ENCODE measurements at places on chromosomes 2 and 18. TPM values are rescaled to one million over a fixed set of nuclear protein-coding genes. Genes with fewer than 3 reads are reported as not detected.
A peak's percentile ranks its signal among the peaks of the same experiment; 100 is the strongest.

DNA sequence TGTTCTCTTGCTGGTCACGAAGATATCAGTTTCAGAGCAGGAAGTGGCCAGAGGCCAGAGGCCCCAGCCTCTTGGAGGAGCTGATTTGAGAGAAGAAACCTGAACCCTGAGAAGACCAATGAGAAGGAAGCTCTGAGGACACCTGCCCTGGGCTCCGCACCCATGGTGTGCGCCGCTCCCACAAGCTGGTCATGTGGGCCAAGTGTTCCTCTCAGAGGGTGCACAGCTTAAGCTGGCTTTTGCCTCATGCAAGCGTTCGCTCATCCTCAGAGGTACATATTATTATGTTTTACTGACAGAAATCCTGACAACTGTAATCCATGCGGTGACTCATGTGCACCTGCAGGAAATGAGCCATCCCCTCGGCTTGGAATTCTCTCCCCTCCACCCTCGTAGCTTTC, 316.1 kb upstream of the MYT1L start:
- H3K4me1 ChIP-seq: peaks cover 2% of the 10 kb centered on the region
- no peaks in the 10 kb centered on the region for H3K36me3 ChIP-seq
- H3K4me3 ChIP-seq: no peak overlapping the region
- no peak overlapping the region for H3K27ac ChIP-seq
- no peaks in the 10 kb centered on the region for H3K27me3 ChIP-seq

- peaks cover 8% of the 10 kb centered on the region for H3K4me1 ChIP-seq
- no peaks in the 10 kb centered on the region for H3K27me3 ChIP-seq
- DNase-seq: peak; percentile 60
- H3K4me3 ChIP-seq: no peak overlapping the region
- no peak overlapping the region for H3K27ac ChIP-seq
Observed at GRCh38 chr2:207474863-207475485, 54.8 kb upstream of the CREB1 start.

The ZBTB7C gene
- 0.41 TPM for total RNA-seq

DNA sequence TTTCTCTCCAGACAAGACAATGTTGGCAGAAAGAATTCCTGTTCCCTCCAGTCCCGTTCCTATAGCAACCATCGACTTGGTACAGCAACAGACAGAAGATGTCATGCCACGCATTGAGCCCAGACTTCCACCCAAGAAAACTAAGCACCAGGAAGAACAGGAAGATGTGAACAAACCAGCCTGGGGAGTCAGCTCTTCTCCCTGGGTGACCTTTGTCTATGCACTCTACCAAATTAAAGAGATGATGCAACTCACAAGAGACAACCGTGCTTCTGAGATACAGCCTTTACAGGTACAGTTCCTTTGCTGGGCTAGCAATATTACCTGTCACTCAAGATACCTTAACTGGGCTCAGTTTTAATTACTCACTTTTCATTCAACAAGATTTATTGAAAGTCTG, 37.1 kb downstream of the NEMP2 start:
- no peak for DNase-seq
- H3K27me3 ChIP-seq: no peaks in the 10 kb centered on the region
- H3K27ac ChIP-seq: peak overlapping the region; percentile 57
- H3K4me1 ChIP-seq: no peaks in the 10 kb centered on the region
- H3K36me3 ChIP-seq: no peaks in the 10 kb centered on the region

The MAL gene
- not detected for total RNA-seq

The ANKRD36 gene
- 26.8 TPM for total RNA-seq

- H3K36me3 ChIP-seq: no peaks in the 10 kb centered on the region
- no peaks in the 10 kb centered on the region for H3K27me3 ChIP-seq
- DNase-seq: no peak
- H3K4me1 ChIP-seq: no peaks in the 10 kb centered on the region
Observed at GRCh38 chr18:36532815-36533214, 235.3 kb downstream of the FHOD3 start.

DNA sequence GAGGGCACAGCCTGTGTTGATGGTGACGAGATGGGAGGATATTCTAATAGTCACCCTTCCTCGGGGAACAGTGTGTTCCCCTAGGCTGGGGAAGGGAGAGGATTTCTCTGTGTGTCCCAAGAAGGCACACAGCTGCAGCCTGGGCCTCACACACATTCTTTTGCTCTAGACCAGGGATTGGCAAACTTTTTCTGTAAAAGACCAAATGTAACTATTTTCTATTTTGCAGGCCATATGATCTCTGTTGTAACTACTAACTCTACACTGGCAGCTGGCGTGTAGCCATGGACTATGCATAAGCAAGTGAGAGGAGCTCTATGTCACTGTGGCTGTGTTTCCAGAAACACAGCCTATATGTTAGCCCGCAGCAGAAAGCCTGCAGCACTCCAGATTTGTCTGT, 65.8 kb downstream of the ARHGAP28 start:
- H3K36me3 ChIP-seq: peaks cover 30% of the 10 kb centered on the region
- no peaks in the 10 kb centered on the region for H3K27me3 ChIP-seq
- no peaks in the 10 kb centered on the region for H3K4me1 ChIP-seq

The ARID5A gene
- total RNA-seq: 1.9 TPM

- H3K4me1 ChIP-seq: peaks cover 2% of the 10 kb centered on the region
- no peak overlapping the region for H3K27ac ChIP-seq
Observed at GRCh38 chr2:238202326-238203093, 985 bp downstream of the ILKAP start.

DNA sequence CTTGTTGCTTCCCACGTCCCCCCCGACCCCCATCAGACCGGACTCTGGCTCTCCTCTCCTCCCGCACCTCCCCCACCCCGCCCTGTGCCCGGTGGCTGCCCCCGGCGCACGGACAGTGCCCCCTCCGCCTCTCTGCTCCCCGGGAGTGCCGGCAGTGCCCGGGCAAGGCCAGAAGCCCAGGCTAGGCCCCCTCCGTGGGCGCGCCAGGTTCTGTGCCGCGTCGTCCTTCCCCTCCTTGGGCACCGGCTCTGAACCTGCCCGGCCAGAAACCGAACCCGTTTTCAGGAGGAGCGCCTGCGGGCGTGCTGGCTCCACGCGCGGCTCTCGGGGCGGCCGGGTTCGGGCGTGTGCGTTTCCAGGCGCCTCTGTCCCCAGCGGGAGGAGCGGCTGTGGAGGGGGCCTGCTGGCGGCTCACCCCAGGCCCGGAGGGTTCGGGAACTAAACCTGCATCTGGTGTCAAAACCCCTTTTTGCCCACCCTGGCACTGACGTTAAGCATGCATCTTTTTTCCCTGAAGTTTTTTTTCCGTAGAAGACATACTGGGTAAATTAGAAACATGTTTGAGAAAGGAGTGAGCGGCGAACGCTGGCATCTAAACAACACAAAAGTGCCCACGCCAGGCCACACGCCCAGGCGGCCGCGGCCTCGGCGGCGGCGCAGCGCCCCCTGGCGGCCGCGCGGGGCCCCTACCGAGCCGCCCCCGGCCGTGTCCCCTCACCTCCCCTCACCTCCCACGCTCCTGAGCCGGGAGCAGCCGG, 123.9 kb upstream of the SLC1A4 start:
- peaks cover 8% of the 10 kb centered on the region for H3K27me3 ChIP-seq
- H3K27ac ChIP-seq: peak overlapping the region; percentile 91
- peak; percentile 84 for DNase-seq
- H3K36me3 ChIP-seq: no peaks in the 10 kb centered on the region

The CLEC4F gene
- total RNA-seq: not detected

All from endodermal cell (in vitro differentiated cells).